ENCODE measurements at places on chromosomes 5 and 9. TPM values are rescaled to one million over a fixed set of nuclear protein-coding genes. Genes with fewer than 3 reads are reported as not detected.

Gene NDUFAF2
- 5.6 TPM for polyA plus RNA-seq

Gene CCDC192
- not detected for polyA plus RNA-seq

- H3K36me3 ChIP-seq, result no peaks in the 10 kb centered on the region
- no peaks in the 10 kb centered on the region for H3K27me3 ChIP-seq
- no peak for DNase-seq
These were observed 8.8 kb upstream of the SLC35D2 start for GRCh38 chr9:96392263-96392662.

DNA sequence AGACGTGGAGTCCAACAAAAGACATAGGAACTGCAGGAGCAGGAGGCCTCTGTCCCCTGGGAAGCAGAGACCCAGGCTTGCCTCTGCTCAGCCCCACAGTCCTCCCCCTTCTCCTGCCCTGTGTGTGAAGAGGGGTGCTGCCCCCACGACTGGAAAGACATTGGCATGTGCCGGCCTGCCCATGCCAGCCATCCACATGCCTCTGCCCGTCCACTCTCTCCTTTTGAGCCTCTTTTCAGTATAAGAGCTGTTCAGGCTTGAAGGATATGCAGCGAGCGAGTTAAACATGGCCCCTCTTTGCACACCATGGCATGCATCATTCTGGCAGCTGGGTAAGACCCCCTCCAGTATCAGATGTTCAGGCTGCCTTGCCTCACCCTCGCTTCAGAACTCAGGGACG, 159.7 kb upstream of the OTULINL start:
- no peaks in the 10 kb centered on the region for H3K27me3 ChIP-seq
- H3K4me1 ChIP-seq, result peaks cover 4% of the 10 kb centered on the region
- no peak overlapping the region for H3K4me3 ChIP-seq
- H3K27ac ChIP-seq, result no peak overlapping the region
- DNase-seq, result no peak
- H3K36me3 ChIP-seq, result peaks cover 4% of the 10 kb centered on the region

GRCh38 chr5:124132843-124133242, 613.6 kb downstream of the ZNF608 start:
- H3K4me1 ChIP-seq, result no peaks in the 10 kb centered on the region
- no peak overlapping the region for H3K4me3 ChIP-seq
- no peaks in the 10 kb centered on the region for H3K27me3 ChIP-seq
- DNase-seq, result no peak

GRCh38 chr9:16884952-16885513, 14.6 kb upstream of the BNC2 start:
- H3K27me3 ChIP-seq, result no peaks in the 10 kb centered on the region
- DNase-seq, result no peak
- H3K27ac ChIP-seq, result no peak overlapping the region
- H3K36me3 ChIP-seq, result no peaks in the 10 kb centered on the region
- no peak overlapping the region for H3K4me3 ChIP-seq
- no peaks in the 10 kb centered on the region for H3K4me1 ChIP-seq

DNA sequence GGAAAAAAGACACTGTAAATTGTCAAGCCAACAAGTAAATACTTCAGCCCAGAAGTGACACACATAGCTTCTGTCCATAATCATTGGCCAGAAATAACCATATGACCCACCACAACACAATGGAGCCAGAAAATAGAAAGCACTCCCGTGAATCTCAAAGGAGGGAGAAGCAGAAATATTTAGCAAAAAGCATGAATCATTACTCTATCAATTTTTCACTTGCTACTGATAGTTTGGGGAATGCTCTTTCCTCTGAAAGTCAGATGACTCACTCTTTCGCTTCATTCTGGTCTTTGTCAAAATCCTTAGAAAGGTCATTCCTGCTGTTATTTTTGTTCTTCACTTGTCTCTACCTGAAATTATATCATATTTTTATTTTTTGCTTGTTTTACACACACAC, 312.6 kb downstream of the TMEM232 start:
- no peak for DNase-seq
- H3K4me3 ChIP-seq, result no peak overlapping the region
- H3K27ac ChIP-seq, result no peak overlapping the region
- no peaks in the 10 kb centered on the region for H3K27me3 ChIP-seq
- no peaks in the 10 kb centered on the region for H3K4me1 ChIP-seq

DNA sequence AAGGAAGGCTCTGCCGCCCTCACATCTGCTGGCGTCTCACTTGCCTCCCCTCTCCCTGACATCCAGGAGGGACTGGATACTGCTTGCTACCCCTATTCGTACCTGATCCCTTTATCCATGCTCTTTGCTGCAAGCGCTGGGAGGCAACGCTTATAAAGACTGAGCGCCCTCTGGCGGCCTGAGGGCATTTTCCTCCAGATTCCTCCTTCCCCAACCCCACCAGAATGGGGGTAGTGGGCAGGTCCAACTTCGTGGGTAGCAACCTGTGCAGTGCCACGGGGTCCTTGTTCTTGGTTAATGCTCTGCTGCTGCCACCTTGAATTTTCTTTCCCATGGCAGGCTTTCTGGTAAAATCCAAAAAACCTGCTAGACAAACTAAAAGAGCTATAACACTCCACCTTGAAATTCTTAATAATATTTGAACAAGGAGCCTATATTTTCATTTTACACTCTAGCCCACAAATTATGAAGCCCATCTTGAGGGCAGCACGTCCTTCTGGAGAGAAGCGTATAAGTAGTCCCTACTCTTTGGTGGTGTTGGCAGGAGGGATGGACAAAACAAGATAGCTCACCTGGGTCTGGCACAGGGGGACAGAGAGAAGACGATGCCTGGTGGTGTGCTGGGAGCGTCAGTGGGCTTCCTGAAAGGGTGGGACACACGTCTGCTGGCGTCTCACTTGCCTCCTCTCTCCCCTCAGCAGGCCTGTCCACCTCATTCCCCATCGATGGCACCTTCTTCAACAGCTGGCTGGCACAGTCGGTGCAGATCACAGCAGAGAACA, 52.5 kb downstream of the JADE2 start:
- no peaks in the 10 kb centered on the region for H3K36me3 ChIP-seq
- H3K4me1 ChIP-seq, result peaks cover 37% of the 10 kb centered on the region
- no peaks in the 10 kb centered on the region for H3K27me3 ChIP-seq
- DNase-seq, result peak; percentile 80
- peak overlapping the region; percentile 67 for H3K27ac ChIP-seq

- no peaks in the 10 kb centered on the region for H3K36me3 ChIP-seq
- H3K4me3 ChIP-seq, result no peak overlapping the region
- H3K27me3 ChIP-seq, result peaks cover 16% of the 10 kb centered on the region
- no peak overlapping the region for H3K27ac ChIP-seq
- peak; percentile 62 for DNase-seq
These were observed 44.6 kb downstream of the STC2 start for GRCh38 chr5:173283318-173284288.

GRCh38 chr5:137481596-137481995, 17.5 kb downstream of the SPOCK1 start:
- no peaks in the 10 kb centered on the region for H3K27me3 ChIP-seq
- no peak overlapping the region for H3K4me3 ChIP-seq
- no peak overlapping the region for H3K27ac ChIP-seq
- DNase-seq, result no peak
- H3K36me3 ChIP-seq, result no peaks in the 10 kb centered on the region

Gene TGFBI
- polyA plus RNA-seq, result 18.0 TPM

Gene KIF20A
- polyA plus RNA-seq, result 36.6 TPM

Gene RNF180
- 0.65 TPM for polyA plus RNA-seq

Gene IL4
- not detected for polyA plus RNA-seq

DNA sequence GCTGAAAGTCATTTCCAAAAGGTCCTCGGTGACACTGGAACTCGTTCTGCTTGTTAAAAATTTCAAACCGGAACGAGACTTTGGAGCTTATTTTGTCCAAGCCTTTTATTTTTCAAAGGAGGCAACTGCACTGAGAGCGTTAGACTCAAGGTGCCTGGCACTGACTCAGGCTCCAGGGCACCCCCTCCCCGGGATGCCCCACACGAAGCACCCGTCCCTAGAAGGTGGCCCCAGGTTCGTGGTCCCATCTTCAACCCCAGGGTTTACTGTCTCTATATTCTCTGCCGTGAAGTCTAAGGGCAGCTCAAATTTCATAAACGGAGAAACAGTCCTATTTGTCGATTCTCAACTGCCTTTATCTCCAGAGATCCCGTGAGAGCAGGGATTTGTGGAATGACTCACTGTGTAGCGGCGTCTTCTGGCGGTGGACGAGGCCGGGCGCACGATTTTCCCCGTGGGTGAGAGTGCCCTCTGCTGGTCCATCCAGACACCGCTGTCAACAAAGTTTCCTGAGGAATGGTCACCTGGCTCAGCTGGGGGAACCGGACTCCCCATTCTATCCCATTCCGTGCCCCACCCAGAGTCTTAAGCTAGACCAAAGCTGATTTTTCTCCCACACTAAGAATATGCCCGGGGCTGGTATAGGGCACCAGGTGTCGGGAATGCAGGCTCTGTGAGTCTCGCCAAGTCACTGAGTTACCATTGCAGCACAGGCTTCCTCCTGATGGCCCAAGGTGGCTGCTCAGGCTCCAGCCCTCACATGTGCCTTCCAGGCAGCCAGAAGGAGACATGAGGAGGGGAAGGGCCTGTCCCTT, 27.1 kb upstream of the SLC6A19 start:
- H3K27ac ChIP-seq, result no peak overlapping the region
- DNase-seq, result peak; percentile 63
- no peaks in the 10 kb centered on the region for H3K36me3 ChIP-seq
- H3K4me3 ChIP-seq, result no peak overlapping the region
- H3K27me3 ChIP-seq, result no peaks in the 10 kb centered on the region
- no peaks in the 10 kb centered on the region for H3K4me1 ChIP-seq

Gene CAMK2A
- polyA plus RNA-seq, result not detected

- no peaks in the 10 kb centered on the region for H3K36me3 ChIP-seq
- DNase-seq, result no peak
- no peak overlapping the region for H3K27ac ChIP-seq
- H3K4me3 ChIP-seq, result no peak overlapping the region
- H3K27me3 ChIP-seq, result no peaks in the 10 kb centered on the region
These were observed 15.9 kb upstream of the ADAMTS16 start for GRCh38 chr5:5124231-5124630.

GRCh38 chr9:95729669-95730368, 145.7 kb upstream of the ERCC6L2 start:
- no peak overlapping the region for H3K27ac ChIP-seq
- no peaks in the 10 kb centered on the region for H3K4me1 ChIP-seq
- H3K27me3 ChIP-seq, result no peaks in the 10 kb centered on the region
- no peak for DNase-seq

GRCh38 chr9:72485821-72486593, 35.4 kb upstream of the TMC1 start:
- peaks cover 4% of the 10 kb centered on the region for H3K4me1 ChIP-seq
- no peaks in the 10 kb centered on the region for H3K36me3 ChIP-seq
- no peak overlapping the region for H3K27ac ChIP-seq

Gene ENG
- polyA plus RNA-seq, result 355 TPM

Gene INSYN2B
- 17.1 TPM for polyA plus RNA-seq

Gene GRXCR2
- not detected for polyA plus RNA-seq

- no peak overlapping the region for H3K27ac ChIP-seq
- no peaks in the 10 kb centered on the region for H3K27me3 ChIP-seq
- no peak for DNase-seq
- no peak overlapping the region for H3K4me3 ChIP-seq
- H3K4me1 ChIP-seq, result no peaks in the 10 kb centered on the region
These were observed 13.0 kb downstream of the TNC start for GRCh38 chr9:115104908-115105307.

Gene NMUR2
- polyA plus RNA-seq, result not detected

- peak; percentile 24 for DNase-seq
- H3K4me3 ChIP-seq, result no peak overlapping the region
- no peak overlapping the region for H3K27ac ChIP-seq
- no peaks in the 10 kb centered on the region for H3K36me3 ChIP-seq
- H3K27me3 ChIP-seq, result peaks cover 13% of the 10 kb centered on the region
These were observed 243.0 kb downstream of the ZSWIM6 start for GRCh38 chr5:61575103-61575502.

- no peak overlapping the region for H3K27ac ChIP-seq
- H3K36me3 ChIP-seq, result peaks cover 3% of the 10 kb centered on the region
- H3K4me3 ChIP-seq, result no peak overlapping the region
- no peaks in the 10 kb centered on the region for H3K27me3 ChIP-seq
- peaks cover 22% of the 10 kb centered on the region for H3K4me1 ChIP-seq
These were observed 12.9 kb downstream of the ZNF618 start for GRCh38 chr9:113888976-113889375.

Gene RANBP17
- 6.1 TPM for polyA plus RNA-seq

DNA sequence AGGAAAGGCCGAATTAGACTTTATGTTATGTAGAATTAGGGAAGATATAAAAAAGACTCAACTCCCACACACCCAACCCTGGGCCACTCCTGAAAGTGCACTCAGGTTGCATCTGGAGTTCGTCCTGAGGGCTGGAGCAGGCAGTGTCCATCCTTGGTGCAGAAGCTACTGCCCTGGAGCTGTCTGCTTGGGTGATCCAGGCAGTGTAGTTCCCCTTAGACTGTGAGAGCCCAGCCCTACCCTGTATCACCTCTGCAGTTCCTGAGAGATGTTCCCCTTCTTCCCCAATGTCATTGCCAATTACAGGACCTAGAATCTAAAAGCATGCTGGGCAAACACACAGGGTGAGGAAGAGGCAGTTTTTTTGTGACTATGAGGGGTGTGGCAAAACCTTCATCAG, 368.3 kb upstream of the ST8SIA4 start:
- H3K4me1 ChIP-seq, result no peaks in the 10 kb centered on the region
- H3K4me3 ChIP-seq, result no peak overlapping the region
- H3K27me3 ChIP-seq, result no peaks in the 10 kb centered on the region
- DNase-seq, result no peak
- no peaks in the 10 kb centered on the region for H3K36me3 ChIP-seq

Gene GADD45G
- polyA plus RNA-seq, result 0.46 TPM

- no peaks in the 10 kb centered on the region for H3K4me1 ChIP-seq
- H3K36me3 ChIP-seq, result no peaks in the 10 kb centered on the region
- H3K27ac ChIP-seq, result no peak overlapping the region
- H3K4me3 ChIP-seq, result no peak overlapping the region
- H3K27me3 ChIP-seq, result no peaks in the 10 kb centered on the region
- DNase-seq, result no peak
These were observed 34.6 kb downstream of the ZCCHC9 start for GRCh38 chr5:81335946-81336345.

GRCh38 chr5:176653401-176654385, 6.4 kb downstream of the TSPAN17 start:
- H3K4me1 ChIP-seq, result no peaks in the 10 kb centered on the region
- no peaks in the 10 kb centered on the region for H3K27me3 ChIP-seq
- DNase-seq, result no peak

DNA sequence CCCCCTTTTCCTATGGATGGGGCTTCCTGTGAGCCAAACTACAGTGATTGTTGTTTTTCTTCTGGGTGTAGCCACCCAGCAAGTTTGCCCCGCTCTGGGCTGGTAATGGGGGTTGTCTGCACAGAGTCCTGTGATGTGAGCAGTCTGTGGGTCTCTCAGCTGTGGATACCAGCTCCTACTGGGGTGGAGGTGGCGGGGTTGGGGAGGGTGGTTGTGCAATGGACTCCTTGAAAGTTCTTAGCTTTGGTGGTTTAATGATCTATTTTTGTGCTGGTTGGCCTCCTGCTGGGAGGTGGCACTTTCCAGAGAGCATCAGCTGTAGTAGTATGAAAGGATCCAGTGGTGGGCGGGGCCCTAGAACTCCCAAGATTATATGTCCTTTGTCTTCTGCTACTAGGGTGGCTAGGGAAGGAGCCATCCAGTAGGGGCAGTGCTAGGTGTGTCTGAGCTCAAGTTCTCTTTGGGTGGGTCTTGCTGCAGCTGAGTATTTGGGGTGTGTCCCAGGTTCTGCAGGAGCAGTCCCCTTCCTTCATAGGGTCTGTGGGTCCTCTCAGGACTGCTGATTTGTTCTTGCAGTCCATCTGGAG, 275.6 kb upstream of the PAPPA start:
- no peak overlapping the region for H3K27ac ChIP-seq
- no peak for DNase-seq
- H3K27me3 ChIP-seq, result no peaks in the 10 kb centered on the region
- H3K4me1 ChIP-seq, result no peaks in the 10 kb centered on the region

Measured in endothelial cell of umbilical vein (primary cell).